ENCODE measurements at places on chromosomes 2 and 18.

DNA sequence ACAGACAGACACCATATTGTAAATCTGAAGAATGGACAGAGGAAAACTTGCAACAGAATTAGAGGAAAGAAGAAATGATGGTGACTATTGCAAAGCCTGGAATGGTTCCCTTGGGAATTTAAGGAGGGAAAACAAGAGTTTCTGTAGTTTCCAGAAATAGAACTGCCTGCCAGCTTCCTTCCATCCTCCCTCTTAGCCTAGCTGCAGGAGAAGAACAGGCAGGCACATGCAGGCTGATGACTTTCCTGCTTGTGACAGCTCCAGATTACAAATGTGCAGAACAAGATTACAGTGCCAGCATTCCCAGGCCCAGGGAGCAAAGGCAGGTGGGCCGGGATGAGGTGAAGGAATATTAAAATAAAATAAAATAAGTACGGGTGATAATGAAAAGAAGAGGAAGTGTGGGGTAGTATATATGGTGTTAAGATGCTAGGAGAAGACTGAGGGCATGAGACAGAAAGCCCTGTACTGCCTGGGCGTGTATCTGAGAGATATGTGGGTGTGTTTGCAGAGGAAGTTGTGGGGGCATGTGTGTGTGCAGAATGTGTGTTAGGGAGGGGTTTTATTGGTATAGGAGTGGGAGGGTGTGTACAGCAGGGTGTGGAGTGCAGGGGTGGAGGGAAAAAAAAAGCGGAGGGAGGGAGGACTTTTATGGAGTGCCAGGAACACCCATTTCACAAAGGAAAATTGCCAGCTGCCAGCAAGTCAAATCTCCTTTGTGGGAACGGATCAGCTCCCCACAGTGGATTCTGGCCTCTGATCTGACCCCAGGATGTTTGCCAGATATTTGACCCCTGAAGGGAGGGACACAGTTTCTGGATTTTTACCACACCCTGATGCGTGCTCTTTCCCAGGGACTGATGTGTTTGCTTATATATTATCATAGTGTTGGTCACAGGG, 43.9 kb upstream of the NEMP2 start:
- DNase-seq, result no peak

- DNase-seq, result no peak
Observed at GRCh38 chr2:207801259-207801658, 31.6 kb upstream of the FZD5 start.

- DNase-seq, result no peak
Observed at GRCh38 chr2:215590010-215590745, 154.3 kb upstream of the FN1 start.

DNA sequence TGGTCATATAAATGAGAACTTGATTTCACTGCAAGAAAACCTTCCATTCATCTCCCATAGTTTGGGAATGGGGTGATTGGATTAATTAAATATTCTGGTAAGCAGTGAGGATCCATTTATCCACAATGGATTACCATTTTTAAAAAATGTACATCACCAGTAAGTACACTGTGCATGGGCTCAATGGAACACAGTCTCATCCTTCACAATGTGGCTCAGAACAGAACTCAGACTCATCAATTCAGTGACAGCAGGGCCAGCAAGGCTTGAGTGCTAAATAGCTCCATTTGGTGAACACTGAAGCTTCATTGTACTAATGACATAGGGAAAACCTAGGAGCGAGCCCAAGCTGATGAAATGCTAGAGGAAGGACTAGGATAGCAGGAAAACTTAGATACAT, 223.8 kb downstream of the CMPK2 start:
- DNase-seq, result no peak

DNA sequence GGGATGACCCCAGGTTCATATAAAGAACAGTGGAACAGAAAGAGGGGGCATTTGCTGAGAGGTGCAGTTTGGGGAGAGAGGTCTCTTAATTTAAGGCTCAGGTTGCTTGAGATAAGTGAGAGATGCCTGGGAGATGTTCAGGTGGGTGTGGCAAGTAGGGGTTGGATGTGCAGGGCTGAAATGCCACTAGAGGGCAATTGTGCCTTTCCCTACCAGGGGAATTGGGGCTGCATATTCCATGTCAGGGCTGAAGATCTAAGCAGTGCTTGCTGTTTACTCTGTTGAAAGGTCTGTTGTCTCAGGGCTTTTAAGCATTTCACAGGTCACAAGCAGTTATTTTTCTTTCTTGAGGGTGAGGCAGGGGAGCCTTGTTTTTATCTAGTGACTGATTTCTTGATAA, 7.8 kb downstream of the CCDC85A start:
- peak; percentile 24 for DNase-seq

DNA sequence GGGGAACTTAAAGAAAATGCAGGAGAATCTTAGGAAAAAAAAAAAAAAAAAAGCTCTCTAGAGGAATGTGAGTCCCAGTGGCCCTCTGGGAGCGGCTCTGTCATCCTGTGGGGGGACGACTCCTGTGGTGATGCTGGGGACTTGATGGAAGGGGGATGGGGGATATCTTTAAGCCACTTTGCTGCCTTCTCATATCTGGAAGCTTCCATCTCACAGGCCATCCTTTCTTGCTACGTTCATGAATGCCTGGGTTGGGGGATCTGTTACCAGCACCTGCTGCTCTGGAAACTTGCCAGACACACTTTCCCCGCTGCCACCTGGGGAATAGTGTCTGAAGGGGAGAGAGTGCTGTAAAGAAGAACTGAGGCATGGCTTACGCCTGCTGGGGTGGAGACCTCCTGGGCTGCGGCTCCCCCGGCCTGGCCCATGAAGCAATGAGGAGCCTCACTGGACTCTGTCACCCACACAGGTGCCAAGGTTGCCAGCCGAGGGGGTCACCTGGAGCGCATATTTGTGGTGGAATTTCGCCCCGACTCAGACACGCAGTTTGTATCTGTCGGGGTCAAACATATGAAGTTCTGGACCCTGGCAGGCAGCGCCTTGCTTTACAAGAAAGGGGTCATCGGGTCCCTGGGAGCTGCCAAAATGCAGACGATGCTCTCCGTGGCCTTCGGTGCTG, 92.8 kb downstream of the RTN4 start:
- no peak for DNase-seq

DNA sequence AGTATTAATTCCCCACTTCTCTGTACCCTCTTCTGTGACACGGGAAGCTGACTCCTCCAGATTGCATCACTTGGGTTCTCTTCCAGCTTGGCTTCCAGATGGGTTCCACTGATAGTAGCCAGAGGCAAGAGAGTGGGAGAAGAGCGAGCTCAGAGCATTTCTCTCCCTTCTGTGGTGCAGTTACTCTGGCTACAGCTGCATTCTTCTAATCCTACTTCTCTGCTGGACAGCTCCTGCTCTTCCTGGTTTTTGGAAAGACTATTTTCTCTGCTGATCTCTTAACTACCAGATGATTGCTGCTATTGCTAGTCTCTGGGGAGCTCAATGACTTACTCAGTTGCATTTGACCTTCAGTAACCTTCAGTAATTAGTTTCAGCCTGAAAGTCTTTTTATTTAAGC, 187.5 kb upstream of the MAP2 start:
- no peak for DNase-seq

DNA sequence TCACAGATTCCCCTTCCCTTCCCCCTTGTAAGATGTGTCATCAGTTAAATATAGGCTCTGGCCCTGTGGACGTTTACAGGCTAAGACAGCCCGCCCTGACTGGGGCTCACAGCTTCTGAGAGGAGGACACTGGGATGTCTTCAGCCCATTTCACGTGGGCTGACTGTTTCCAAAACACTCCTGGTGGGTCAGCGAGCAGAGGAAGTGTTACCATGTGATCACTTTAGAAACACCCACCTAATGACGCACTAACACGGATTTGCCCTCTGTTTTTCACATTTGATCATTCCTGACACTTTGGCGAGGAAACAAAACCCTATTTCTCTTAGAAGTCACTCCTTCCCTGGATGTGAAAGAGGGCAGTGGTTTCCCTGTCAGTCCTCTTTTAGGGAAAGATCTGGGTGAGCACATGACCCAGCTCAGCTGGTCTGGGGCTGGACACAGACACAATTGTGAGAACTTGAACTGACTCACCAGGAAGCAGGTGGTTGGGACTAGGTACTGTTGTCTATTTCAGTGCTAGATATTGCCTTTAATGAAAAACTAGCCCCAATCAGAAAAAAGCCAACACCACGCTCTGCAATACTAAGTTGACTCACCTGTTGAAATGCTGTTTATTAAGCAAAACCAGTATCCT, 38.8 kb downstream of the BMP10 start:
- DNase-seq, result no peak

GRCh38 chr2:82795446-82795845, 1663.6 kb downstream of the SUCLG1 start:
- DNase-seq, result no peak

- DNase-seq, result no peak
Observed at GRCh38 chr2:128780434-128781080, 461.9 kb upstream of the HS6ST1 start.

DNA sequence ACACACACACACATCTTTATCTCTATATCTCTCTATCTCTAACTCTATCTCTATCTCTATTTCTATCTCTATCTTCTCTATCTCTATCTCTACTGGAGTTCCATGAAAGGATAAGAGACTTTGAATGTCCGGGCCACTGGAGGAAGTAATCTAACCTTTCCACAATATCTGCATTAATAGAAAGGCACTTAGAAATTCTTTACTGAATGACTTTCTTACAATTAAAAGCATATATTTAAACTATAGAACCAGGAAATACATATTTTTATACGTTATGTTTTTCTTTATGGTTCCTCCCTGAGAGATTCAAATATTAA, 234.9 kb downstream of the TRIB2 start:
- no peak for DNase-seq

DNA sequence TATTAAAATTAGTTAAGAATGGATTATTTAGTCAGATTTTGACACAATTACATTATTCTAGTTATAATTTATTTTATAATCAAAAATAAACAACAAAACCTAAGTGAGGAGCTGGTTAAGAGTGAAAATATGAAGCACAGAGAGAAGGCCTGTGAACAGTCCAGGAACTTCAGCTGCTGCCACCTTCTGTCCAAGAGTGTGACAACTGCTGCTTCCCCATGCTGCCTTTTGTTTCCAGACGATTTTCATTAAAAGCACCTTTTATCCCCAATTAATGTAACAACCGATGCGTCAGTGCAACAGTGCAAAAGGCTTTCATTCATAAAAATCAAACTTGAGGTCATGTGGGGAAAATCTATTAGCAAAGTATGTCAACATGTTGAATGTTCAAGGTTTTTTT, 363.6 kb downstream of the CTNNA2 start:
- no peak for DNase-seq

DNA sequence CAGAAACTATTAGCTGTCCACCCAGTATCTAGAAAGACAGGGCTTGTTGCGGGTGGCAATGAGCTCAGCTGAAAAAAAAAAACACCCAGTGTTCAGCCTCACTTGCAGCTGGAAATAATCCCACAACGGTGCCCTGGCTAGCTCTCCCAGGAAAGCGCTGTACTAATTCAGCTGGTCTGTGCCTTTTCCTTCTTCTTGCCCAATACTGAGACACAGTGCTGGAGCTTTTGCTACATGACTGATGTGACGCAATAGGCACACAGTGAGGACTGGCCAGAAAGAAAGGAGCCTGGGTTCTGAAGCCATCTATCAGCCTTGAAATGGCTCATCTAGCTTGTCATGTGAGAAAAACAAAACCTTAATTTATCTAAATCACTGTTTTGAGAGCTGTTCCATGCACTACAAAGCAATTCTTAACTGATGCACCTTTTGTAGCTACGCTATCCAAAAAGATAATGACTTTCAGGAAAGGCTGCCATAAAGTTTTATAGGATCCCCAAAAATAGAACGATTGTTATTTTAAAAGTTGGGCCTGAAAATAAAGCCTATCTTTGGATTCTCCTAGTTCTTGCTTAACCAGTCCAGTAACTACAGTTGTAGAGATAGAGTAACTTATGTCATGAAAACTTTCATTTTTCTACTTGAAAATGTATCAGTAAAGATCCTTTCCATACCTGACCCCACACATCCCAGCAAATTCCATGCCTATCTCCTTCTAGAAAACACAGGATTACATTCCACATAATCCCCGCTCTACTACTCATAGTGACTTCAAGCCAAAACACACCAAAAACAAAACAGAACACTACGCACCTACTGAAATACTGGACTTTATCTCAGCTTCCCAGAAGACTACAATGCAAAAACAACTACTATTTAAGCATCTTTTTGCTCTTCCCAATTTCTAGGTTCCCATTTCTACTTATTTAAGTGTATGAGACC, 15.9 kb downstream of the KIDINS220 start:
- no peak for DNase-seq

- DNase-seq, result no peak
Observed at GRCh38 chr2:235021752-235022151, 69.9 kb downstream of the SH3BP4 start.

- no peak for DNase-seq
Observed at GRCh38 chr2:190903693-190904450, 23.3 kb downstream of the GLS start.

DNA sequence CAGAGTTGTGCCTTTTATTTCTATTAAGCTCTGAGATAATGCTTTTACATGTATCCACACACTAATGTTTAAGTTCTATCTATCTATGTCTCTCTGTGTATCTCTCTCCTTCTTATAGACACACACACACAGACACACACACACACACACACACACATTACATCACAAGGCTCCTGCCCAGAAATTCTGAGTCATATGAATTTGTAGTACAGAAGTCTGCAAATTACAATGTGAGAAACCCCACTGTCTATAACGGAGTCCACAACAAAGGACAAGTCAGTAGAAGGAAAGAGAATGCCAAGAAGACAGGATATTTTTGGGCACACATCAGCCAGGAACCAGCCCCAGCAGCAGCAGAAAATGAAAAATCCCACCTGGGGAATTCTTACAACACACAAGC, 142.4 kb downstream of the EN1 start:
- DNase-seq, result no peak

DNA sequence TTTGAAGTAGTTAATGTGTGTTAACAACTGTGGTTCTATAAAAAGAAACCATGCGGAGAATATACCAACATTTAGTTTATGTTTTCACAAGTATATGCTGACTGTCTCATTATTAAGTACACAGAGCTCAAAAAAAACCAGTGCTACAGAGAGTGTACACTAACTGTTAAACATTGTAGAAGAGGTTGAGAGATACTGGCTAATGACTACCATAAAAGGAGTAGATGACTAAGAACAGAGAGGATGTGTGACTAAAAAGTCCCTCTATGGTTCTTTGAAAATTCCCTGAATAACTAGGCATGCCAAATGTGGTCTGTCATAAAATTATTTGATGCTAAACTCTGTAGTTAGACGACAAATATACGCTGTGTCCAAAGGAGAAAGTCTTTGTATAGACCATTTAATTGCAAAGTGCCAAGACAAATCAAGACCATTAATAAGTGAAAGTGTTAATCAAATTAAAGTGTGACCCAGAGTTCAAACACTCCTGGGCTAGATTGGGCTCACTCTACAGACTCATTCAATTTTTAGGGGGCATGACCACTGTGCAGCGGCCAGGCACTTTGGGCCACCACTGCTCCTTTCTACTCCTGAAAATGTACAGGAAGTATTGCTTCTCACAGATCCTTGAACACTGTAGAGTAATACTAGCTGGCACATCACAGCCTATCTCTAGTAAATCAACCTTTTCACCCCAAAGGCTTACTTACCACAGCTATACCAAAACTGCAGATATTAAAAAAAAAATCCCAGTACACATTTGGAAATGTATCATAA, 45.1 kb upstream of the SERTAD2 start:
- no peak for DNase-seq
